ENCODE measurements at places on chromosomes 16 and 17.

- DNase-seq = no peak
Measured at GRCh38 chr17:70290770-70291169, 121.4 kb downstream of the KCNJ2 start.

DNA sequence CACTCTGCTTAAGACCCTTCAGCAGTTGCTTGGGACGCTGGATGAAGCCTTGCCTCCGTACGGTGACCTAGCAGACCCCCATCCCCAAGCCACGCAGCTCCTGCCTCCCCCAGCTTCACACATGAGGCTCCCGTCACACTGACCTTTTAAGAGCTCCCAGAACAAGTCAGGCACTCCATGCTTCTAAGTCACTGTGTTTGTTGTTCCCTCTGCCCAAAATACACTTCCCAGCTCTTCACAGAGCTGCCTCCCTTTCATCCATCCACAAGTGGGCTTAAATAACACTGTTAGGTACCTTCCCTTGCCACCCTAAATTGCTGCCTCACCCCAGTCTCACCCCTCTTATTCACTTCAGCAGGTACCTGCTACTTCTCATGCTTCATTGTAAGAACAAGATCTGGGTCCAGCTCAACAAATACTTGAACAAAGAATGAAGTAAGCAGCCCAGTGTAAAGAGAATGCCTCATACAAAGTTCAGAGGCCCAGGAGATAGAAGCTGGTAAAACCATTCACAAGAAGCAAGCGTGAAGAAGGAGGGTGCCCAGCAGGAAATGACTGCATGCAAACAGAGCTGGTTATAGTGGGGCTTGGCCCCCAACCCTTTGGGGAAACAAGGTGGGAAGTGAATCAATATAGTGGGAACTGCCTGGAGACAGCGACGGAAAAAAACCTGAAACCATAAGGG is 5.8 kb downstream of the ZC3H7A start:
- no peak for DNase-seq

- peak; percentile 7 for DNase-seq
Measured at GRCh38 chr17:68195667-68196393, 52.0 kb upstream of the AMZ2 start.

- DNase-seq = no peak
Measured at GRCh38 chr16:30585022-30585399, 486 bp downstream of the ZNF785 start.

DNA sequence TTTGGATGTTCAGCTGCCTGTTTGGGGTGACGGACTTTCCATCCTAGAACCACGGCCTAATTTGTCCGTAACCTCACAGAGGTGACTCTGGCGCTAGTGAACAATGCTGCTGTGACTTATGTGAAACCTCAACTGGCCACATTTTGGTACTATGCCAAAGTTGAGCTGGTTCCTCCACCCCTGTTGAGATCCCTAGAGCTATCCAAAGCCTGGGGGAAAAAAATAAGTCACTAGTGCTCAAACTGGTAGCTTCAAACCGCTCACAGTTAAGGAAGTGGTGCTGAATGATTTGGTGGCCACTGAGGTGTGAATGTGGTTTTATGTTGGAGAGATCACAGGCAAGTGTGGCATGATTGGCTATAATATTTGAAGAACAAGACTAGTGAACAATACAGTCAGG is 11.3 kb upstream of the TUBG2 start:
- no peak for DNase-seq

- DNase-seq = no peak
Measured at GRCh38 chr17:76469991-76470739, 2.8 kb downstream of the AANAT start.

- DNase-seq = no peak
Measured at GRCh38 chr16:25155553-25156460, 44.3 kb downstream of the LCMT1 start.

DNA sequence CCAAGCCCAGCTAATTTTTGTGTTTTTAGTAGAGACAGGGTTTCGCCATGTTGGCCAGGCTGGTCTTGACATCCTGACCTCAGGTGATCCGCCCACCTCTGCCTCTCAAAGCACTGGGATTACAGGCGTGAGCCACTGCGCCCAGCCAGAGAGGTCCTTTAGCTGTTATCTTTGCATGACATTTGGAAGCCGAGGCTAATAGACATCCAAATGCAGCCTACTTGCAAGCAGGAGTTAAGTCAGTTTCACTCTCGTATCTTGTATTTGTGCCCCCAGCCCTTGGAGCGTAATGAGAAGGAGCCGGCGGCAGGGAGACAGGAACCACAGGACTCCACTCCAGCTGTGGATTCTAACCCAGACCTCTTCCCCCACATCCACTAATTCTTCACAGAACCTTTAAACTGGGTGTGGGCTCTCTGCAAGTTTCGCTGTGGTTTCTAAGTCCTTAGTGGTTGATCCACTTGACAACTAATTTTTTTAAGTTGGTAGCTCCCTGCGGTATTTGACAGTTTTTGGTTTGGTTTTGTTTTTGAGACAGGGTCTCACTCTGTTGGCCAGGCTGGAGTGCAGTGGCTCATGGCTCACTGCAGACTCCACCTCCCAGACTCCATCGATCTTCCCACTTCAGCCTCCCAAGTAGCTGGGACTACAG is 3.1 kb upstream of the CYTH1 start:
- DNase-seq = no peak

DNA sequence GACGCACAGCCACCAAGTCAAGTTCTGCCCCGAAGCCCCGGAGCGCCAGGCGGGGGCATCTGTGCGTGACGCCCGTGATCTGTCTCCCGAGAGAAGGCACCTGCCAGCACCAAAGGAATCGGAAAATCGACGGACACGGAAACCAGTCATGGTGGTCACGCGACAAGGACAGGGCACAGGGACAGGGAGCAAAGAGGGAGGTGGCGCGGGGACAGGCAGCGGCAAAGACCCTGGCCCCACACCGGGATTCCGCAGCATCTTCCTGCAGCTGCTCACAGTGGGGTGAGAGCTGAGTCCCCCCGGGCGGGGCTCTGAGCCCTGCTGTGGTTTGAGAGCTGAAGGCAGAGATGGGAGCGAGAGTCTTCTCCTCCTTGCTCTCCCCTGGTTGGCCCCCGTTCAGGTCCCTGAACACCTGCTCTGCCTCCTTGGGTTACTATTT is 56.4 kb downstream of the ABR start:
- no peak for DNase-seq

DNA sequence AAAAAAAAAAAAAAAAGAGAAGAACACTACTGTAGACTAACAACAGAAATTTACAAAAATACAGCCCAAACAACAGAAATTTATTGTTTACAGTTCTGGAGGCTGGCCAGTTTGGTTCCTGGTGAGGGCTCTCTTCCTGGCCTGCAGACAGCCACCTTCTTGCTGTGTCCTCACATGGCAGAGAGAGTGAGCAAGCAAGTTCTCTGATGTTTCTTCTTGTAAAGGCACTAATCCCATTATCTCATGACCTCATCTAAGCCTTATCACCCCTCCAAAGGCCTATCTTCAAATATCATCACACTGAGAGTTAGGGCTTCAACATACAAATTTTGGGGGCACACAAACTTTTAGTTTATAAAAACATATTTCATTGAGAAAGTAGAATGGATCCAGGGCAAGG is 7.3 kb downstream of the ARSG start:
- DNase-seq = no peak

DNA sequence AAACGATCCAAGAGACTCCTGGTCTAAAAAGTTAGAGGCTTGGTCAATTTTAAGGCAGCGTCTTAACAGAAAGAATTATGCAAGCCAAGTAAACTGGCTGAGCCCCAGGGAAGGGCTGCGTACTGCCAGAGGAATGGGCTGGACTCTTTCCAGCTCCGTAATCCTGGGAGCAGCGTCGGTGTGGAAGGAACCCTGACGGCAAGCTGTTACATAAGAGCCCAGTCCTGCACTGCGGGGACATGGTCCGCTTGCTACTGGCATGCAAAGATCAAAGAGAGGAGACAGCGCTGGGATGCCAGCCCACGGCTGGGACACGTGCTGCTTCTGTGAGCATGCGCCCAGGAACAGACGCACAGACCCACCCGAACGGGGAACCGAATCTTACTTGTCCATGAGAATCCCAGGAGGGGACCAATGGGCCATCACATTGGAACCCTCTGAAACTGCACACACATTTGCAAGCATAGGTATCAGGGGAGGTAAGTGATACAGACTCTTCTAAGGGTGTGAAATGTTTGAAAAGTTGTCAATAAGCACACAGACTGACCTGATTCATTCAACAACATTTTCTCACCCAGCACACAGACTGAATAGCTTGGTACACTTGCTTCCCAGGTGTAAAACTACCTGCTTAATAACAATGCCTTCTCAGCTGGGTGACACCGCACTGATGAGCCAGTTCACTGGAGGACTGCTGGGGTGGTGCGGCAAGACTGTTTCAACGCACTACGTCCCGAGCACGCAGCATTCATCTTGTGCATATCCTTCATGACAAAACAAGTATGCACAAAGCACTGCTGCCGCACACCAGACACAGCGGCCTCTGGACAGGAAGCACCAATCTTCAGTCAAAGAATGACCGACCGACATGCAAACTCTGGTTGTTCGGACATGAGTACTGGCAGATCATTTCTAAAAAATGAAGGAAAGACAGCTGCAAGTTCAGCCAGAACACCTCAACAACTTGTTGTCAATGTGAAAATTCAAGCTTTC is 94.9 kb downstream of the ANKRD11 start:
- DNase-seq = no peak

GRCh38 chr16:97822-98221 is 19.8 kb downstream of the MPG start:
- no peak for DNase-seq

GRCh38 chr16:80586476-80586875 is 45.7 kb downstream of the DYNLRB2 start:
- no peak for DNase-seq

DNA sequence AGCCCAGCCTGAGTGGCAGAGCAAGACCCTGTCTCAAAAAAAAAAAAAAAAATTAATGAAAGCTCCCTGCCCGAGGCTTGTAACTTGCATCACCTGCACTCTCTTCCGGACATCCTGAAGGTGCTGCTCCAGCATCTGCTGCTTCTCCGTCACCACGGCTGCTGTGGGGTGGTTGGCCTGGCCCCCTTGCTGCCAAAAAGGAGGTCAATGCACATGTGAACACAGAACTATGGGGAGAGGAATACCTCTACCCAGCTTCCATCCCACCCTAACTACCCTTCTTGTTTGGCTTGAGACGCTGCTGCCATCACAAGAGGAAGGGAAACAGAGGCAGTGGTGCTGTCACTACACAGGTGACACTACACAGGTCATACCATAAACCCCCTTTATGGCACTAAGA is 49.0 kb downstream of the STAT3 start:
- DNase-seq = no peak

DNA sequence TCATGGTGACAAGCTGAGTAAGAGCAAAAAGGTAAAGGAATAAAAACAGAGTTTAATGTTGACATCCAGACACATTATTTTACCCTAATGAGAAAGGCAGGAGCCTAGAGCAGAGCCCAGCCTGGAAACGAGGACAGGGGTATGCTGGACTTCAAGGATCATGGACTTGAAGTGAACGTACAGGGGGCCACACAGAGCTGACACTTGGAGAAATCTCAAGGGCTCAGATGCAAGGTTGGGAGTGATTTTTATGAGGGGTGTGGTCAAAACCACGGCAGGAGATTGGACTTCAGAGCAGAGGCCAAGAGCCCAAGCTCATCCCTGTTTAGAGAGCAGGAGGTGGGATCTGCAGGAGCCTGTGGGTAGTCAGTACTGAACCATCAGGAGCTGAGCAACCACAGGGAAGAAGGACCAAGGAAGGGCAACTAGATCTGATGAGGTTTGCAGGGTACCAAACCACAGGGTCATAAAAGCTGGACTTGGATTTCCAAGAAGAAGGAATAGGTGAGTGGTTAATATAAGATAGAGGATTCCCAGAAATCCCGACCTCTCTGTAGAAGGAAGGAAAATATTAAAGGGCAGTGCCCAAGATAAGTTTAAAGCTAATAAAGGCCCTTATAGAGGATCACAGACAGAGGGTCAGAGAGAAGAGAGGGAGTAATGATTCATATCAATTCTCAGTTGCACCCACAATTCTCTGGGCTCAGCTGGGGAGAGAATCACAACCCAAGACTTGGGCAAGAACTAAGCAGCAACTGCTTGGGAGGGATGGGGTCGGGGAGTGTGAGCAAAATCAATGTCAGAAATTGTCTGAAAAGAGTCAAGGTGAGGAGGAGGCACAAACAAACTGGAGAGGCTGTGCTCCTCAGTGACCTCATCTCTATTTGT is 331.7 kb downstream of the SOX9 start:
- DNase-seq = no peak

Data from NCI-H748 treated with DMSO at 0.1 percent for 48 hours (cell line).